CD8-positive, alpha-beta memory T cell (primary cell): ENCODE measurements at places on chromosomes 13 and 19.

- no peak for DNase-seq
Measured at GRCh38 chr19:38162632-38163031, 61.4 kb downstream of the DPF1 start.

DNA sequence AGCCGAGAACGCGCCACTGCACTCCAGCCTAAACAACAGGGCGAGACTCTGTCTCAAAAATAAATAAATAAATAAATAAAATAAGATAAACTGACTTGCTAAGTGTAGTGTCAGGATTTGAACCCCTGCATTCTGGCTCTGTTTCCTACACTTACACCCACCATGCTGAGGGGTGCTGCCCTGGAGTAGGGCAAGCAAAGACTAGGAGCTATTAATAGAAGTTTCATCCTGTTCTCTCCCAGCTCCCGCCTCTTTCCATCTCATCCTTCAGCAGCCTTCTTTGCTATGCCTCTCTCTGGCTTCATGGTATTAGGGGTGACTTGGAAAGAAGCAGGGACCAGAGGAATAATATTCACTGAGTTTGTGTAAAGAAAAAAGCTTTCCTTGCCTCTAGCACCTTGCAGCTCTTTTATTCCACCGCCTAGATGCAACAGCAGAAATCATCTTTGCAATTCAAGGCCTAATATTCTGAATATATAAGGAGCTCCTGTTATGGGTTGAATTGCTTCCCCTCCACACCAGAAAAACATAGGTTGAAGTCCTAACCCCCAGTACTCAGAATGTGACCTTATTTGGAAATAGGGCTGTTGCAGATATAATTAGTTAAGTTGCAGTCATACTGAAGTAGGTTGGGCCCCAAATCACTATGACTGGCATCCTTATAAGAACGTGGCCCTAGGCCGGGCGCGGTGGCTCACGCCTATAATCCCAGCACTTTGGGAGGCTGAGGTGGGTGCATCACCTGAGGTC, 8.7 kb upstream of the PLAUR start:
- DNase-seq = no peak

- no peak for DNase-seq
Measured at GRCh38 chr19:38990949-38991697, 15.6 kb upstream of the FBXO17 start.

DNA sequence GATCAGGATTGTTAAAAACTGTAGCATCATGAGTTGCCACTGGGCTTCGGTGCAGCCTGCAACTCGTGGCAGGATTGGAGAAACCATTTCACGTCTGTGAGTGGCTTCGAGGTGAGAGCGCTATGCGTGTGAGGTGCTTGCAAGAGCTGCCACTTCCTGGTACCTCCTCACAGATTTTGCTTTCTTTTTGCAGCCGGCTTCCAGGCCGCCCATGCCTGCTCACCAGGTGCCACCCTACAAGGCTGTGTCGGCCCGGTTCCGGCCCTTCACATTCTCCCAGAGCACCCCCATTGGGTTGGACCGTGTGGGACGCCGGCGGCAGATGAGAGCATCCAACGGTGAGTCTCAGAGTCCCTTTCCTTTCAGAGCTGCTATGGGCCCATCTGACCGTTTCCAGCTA, 57.9 kb upstream of the C1QTNF9 start:
- DNase-seq = peak; percentile 95

GRCh38 chr13:43078399-43078798, 55.0 kb downstream of the DNAJC15 start:
- no peak for DNase-seq

- DNase-seq = no peak
Measured at GRCh38 chr13:91078093-91078679, 269.3 kb upstream of the MIR17HG start.

- DNase-seq = no peak
Measured at GRCh38 chr13:80928241-80928640, 587.3 kb upstream of the SPRY2 start.

DNA sequence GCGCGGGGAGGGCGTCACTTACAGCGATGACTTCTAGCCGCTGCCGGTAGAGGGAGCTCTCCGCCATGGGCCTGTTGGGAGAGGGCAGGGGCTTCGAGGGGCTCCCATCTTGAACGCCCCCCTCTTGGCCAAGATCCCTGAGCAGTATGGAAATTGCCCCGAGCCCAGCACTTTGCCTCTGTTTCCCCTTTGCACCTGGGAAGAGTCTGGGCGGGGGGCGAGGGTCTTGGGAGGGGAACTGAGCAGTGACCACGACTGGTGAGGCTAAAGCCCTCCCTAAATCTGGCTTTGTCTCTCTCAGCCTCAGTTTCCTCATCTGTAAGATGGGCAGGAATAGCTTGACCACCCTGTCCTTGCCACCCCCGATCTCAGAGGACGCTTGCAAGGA, 2.8 kb downstream of the PALM3 start:
- DNase-seq = peak; percentile 33

DNA sequence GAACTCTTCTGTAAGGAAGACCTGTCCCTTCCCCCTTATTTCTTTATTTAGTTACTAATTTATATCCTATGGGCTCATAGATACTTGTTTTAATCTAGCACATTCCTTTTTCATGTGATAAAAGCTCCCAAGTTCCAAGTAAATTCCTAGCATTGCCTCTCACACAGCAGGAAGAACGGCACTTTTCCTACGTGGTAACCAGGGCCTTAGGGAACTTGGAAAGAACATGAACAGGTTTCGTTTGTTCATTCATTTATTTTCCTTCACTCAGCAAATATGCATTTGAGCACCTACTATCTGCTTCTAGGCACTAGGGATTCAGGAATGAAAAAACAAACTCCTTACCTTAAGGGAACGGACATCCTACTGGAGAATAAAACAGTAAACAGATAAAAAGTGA, 125.1 kb downstream of the SIPA1L3 start:
- DNase-seq = no peak

GRCh38 chr19:29683009-29683408, 17.7 kb downstream of the PLEKHF1 start:
- DNase-seq = no peak

DNA sequence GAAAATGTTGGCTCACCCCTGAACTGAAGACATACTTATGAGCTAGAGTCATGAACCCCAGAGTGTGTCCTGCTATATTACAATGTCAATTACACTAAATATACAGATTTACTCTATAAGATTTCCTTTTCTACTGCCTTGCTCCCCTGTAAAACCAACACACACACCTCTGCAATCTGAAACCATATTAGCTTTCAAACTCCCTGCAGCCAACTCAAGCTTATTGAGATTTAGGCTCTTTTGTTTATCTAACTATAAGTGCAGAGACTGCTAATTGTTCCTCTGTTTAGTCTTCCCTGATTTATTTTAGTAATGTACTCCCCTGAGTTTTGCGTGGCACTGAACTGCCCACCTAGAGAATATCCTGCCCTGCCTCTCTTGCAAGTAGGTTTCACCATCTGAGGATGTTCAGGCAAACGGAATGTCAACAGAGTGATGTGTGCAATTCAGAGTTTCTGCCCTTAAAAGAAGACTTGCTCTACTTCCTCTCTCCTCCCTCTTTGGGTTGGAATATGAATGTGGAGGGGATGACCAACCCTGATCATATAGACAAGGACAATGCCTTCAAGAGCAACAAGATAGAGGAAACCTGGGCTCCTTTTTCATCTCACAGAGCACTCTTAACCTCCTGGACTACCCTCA, 22.3 kb downstream of the FAM216B start:
- no peak for DNase-seq

DNA sequence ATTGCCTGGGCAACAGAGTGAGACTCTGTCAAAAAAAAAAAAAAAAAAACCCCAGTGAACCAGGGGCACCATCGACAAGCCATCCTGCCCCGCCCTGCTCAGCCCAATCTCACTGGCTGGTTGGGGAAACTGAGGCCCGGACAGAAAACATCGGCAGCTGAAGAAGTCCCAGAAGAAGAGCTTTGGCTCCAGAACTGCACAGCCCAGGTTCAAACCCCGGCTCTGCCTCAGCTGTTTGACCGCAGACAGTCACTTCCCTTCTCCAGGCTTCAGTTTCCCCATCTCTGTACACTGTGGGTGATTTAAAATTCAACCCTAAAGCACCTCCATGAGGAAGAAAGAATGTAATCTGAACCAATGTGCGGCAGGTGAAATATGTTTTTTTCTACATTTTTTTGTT, 9.4 kb upstream of the SEMA6B start:
- no peak for DNase-seq

DNA sequence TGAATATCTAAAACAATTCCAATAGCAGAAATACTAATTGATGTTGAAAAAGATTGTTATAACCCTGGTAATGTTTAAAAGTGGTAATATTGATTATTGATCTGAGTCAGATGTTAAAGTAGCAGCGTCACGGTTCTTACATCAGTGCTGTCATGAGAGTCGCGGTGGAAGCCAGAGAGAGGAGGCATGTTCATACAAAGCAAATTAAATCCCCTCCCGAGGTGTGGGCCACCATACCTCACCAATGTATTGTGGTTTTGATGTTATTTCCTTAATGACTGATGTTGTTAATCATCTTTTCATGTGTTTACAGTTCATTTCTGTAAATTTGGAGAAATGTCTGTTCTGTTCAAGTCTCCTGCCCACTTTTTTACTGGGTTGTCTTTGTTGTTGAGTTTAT, 11.2 kb downstream of the ZNF317 start:
- peak; percentile 52 for DNase-seq

GRCh38 chr13:44848920-44849676, 140.2 kb downstream of the NUFIP1 start:
- DNase-seq = no peak

- no peak for DNase-seq
Measured at GRCh38 chr19:47506459-47506858, 8.4 kb downstream of the NAPA start.

DNA sequence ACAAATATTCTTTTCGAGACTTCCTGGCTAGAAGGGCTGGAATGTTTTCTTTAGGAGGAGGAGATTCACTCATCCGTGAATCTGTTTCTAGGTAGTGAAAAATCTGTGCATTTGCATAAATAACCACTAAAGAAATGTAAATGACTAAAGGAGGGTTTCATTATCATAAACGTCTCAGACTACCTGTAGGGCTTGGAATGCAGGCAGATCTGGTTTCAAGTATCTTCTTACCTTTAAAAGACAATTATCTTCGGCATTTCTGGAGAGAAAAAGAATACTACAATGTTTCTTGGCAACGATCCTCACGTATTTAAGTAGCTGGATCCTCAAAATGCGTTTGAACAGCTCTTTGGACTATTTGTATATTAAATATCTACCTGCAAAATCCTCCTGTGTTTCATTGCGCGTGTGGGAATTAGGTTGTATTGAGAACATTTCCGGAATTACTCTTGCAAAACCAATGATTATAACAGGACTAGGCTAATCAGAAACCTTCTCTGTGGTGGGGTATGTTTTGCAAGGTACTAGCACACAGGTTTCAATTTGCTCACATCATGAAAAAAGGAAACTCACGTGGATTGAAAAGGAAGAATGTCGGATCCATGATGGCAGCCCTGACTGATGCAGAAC, 291.1 kb upstream of the ARGLU1 start:
- no peak for DNase-seq

- DNase-seq = no peak
Measured at GRCh38 chr19:23318143-23318542, 67.9 kb upstream of the ZNF724 start.

- no peak for DNase-seq
Measured at GRCh38 chr13:100349594-100349993, 239.0 kb downstream of the GGACT start.

DNA sequence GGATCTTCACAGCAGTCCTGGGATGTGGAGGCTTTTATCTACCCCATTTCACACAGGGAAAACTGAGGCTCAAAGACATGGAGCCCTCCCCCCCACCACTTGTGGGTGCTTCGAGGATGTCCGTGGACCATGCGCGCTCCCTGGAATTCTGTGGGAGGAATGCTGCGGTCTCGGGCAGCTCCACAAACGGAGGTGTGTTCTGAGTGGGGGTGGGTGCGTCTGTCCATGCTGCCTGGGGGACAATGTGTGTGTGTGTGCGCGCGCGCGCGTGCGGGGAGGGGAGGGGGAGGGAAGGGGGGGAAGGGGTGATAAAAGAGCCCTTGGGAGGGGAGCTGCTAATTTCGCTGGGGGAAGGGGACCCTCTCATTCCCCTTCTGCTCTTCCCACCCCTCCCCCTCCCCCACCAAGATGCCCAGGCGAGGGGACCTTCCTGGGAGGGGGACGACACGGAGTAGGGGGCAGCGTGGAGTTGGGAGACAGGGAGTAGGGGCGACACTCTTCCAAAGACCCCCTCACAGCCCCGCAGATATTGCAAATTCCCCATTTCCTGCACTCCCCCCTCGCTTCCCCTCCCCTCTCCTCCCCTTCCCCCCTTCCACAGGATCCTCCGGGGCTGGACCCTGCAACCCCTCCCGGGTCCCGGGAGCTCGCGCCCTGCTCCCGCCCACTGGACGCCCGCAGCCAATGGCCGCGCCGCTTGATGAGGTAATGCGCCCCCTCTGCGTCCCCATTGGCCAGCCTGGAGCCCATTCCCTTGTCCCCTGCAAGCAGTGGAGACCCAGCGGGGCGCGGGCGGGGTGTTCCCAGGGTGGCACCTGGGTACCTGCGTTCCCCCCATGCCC, 18.9 kb upstream of the ZNRF4 start:
- DNase-seq = no peak

DNA sequence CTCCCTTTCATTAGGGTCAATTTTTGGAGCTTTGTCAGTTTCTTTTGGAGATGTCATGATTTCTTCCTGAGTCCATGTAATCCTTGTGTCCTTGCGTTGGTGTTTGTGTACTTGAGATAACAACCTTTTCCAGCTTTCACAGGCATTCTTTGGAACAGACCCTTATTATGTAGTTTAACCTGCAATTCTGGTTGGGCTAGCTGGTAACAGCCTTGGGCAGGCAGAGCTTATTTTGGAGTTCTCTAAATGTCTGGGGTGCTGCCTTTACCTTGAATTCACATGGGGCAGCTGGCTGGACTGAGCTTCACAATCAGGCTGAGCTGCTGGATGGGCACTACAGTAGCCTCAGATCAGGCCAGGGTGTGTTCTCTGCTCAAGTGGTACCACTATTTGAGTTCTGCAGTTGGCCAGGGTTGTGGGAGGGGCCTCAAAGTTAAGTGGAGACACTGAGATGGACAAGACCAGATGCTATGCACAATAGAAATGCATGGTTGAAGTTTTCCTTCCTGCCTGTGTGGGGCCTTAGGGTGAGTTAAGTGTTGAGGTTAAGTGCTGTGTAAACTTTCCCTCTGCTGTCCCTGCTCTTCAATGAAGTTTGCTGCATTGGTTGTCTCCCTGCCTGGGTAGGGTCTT, 277.3 kb downstream of the ATP8A2 start:
- no peak for DNase-seq
